ENCODE measurements at places on chromosomes 12 and 14.
A peak's percentile ranks its signal among the peaks of the same experiment; 100 is the strongest.

GRCh38 chr14:101201535-101202151, 298.1 kb upstream of the RTL1 start:
- DNase-seq, result no peak

GRCh38 chr14:20477211-20477876, 8.1 kb downstream of the PNP start:
- peak; percentile 65 for DNase-seq

GRCh38 chr12:24996102-24996797, 47.3 kb upstream of the BCAT1 start:
- no peak for DNase-seq

GRCh38 chr12:58424735-58425392, 483.5 kb downstream of the ATP23 start:
- no peak for DNase-seq

DNA sequence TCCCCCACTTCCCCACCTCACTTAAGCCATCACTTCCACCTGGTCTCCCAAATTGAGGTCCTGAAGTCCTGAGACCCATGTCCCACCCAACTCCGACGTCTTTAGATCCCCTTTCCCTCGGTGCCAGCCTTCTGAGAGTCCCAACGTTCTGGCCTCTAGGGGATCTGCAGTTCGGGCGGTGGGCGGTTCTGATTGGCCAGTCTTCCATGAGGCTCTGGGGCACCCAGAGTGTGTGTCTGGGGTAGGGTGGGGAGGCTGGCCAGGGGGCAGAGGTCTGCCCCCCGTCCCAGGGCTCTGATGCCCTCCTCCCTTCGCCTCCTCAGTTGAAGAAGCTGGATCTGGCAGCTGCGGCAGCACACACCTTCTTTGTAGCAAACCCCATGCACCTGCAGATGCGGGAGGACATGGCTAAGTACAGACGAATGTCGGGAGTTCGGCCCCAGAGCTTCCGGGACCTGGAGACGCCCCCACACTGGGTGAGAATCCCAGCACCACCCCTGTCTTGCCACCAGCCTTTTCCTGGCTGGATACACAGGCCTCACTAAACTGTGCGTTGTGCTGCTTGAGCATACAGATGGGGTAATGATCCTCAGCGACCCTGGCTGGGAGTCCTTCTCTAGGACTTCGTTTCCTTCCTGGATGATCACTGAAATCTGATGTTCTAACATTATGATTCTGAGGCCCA, 1.5 kb downstream of the P3H3 start:
- DNase-seq, result peak; percentile 76

DNA sequence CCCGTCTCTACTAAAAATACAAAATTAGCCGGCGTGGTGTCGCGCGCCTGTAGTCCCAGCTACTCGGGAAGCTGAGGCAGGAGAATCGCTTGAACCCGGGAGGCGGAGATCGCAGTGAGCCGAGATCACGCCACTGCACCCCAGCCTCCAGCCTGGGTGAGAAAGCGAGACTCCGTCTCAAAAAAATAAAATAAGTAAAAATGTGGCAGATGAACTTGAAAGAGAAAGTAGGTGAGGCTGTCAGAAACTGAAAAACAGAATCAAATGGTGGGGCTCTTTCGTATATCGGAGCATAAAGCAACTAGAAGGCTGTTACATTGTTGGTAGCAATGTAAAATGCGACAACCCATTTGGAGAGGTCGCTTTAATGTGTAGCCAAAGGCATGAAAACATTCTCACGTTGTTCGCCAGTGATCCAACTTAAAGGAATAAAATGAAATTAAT, 767 bp upstream of the CCNT1 start:
- no peak for DNase-seq

GRCh38 chr12:12792421-12792820, 7.0 kb downstream of the APOLD1 start:
- peak; percentile 73 for DNase-seq

DNA sequence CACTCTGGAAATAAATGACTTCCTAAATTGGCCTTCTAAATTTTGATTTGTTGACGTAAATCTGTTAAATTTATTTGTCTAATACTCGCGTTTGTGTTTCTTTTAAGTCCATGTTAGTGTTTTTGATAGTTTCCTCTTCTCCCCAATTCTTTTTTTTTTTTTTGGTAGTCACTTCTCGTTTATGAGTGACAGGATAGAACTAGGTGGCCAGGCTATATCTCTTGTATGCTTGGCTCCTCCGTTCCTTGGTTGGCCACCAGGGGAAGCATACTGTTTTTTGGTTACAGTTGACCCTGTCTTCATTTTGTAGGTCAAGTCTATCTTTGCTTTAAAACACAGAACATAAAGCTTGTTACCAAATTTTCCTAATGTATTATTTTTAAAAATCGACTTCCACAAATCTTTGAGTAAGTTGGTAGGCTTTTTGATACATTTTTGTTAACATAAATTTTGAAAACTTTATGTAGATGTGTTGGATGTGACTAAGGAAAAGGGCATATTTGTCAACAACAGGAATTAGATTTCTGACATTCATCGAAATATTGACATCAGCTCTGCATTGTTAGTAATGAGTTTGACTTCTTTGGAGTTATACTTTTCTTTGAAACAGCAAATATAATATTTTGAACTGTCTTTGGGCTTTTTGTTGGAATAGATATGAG, 2.2 kb downstream of the RCOR1 start:
- DNase-seq, result peak; percentile 75

- DNase-seq, result no peak
Measured at GRCh38 chr12:41459111-41459905, 271.2 kb downstream of the PDZRN4 start.

GRCh38 chr14:59215322-59215721, 26.9 kb downstream of the DAAM1 start:
- DNase-seq, result no peak

DNA sequence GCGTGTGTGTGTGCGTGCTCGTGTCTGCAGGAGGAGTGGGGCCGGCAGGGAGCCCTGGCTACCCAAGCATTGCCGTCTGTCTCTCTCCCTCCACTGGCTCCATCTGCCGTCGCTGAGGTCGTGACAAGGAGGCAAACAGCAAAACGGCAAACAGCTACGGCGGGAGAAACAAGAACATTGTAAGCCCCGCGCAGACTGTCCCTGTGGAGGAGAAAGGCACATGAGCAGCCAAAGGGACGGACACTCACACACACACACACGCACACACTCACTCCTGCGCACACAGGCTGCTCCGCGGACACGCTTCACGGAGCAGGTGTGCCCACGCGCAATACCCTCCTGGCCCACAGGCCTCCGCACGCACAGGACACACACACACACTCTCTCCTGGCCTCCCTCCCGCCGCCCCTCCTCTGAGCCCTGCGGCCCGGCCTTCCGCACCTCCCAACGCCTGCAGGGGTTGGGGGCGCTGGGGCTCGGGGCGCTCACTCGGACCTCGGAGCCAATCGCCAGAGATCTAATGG, 905 bp downstream of the CISTR start:
- DNase-seq, result peak; percentile 57

GRCh38 chr12:26046203-26046602, 78.6 kb downstream of the BHLHE41 start:
- DNase-seq, result no peak

GRCh38 chr12:31591380-31591901, 505 bp upstream of the DENND5B start:
- peak; percentile 73 for DNase-seq

GRCh38 chr12:105820429-105821125, 318.2 kb downstream of the NUAK1 start:
- DNase-seq, result no peak

GRCh38 chr12:57891542-57892228, 45.2 kb upstream of the CTDSP2 start:
- no peak for DNase-seq

GRCh38 chr12:72264548-72265175, 7.5 kb upstream of the TRHDE start:
- peak; percentile 23 for DNase-seq

DNA sequence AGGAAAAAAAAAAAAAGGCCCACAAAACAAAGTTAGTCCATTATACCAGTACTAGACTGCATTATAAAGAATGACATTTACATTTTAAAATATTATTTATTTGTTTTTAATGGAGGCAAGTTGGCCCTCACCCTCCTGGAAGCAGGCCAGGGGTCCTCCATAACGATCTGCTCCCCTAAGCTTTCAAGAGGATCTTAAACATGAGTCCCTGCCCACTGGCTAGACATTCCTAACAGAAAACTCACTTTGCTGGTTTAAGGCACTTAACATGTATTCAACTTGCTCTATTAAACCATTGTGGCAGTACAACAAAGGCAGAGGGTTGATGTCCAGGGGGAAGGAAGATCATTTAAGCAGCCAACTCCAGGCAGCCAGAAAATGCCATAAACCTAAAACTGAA, 111.4 kb downstream of the STXBP6 start:
- DNase-seq, result no peak

GRCh38 chr12:122961531-122962329, 4.5 kb downstream of the ABCB9 start:
- no peak for DNase-seq

- no peak for DNase-seq
Measured at GRCh38 chr14:93078870-93079269, 36.9 kb downstream of the ITPK1 start.

DNA sequence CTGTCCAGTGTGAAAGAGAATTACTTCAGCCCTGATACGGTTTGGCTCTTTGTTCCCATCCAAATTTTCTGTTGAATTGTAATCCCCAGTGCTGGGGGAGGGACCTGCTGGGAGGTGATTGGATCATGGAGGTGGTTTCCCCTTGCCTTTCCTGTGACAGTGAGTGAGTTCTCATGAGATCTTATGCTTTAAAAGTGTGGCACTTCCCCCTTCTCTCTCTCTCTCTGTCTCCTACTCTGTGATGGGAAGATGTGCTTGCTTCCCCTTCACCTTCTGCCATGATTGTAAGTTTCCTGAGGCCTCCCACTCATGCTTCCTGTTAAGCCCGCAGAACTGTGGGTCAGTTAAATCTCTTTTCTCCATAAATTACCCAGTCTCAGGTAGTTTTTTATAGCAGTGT, 5.5 kb upstream of the SLC15A5 start:
- no peak for DNase-seq

- peak; percentile 23 for DNase-seq
Measured at GRCh38 chr12:82797480-82797879, 110.8 kb downstream of the TMTC2 start.

- no peak for DNase-seq
Measured at GRCh38 chr12:12147111-12147510, 76.4 kb downstream of the BCL2L14 start.

DNA sequence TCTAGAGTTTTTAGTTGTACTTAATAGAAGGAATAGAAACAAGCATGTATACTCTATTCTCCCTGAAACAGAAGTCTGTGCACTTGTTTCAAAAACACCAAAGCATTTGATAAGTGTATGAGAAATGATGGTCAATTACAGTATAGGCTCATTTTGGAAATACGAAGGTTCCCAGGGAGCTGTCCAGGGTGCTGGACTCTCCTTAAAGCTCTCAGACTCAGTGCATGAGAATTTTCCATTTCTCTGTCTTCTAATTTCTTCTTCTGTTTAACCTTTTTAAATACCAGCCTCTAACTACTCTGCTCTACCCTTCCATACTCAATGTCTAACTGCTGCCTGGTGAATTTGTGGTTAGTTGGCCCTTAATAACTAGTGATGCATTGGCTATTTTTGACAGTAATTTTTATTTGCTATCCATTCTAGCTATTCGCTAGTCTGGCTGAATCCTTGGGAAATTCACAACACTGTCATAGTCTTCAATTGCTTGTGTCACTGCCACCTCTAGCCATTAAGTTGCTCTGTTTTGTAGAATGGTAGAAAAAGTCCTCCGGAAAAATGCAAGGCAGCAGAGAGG, 229.2 kb downstream of the NRXN3 start:
- DNase-seq, result no peak

DNA sequence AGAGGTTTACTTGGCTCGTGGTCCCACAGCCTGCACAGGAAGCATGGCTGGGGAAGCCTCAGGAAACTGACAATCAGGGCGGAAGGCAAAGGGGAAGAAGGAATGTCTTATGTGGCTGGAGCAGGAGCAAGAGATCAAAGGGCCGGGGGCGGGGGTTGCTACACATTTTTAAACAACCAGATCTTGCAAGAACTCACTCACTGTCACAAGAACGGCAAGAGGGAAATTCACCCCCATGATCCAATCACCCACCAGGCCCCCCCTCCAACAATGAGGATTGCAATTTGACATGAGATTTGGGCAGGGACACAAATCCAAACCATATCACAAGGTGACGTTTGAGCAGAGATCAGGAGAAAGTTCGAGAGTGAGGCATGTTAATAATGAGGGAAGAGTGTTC, 163.7 kb upstream of the RPH3A start:
- no peak for DNase-seq

DNA sequence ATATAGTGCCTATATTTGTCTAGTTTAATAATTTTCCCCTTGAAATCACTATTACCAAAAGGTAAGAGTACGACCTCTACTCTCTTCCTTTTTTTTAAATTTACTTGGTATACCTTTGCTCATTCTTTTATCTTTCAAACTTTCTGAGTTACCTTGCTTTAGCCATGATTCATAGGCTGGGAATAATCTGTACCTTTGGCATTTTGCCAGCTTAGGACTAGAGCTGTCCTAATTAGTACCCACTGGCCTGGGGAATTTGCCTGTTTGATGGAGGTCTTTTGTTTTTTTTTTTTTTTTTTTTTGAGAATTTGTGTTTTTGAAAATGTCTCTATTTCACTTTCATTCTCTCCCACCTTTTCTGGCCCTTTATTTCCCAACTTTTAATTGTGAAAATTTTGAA, 8.7 kb upstream of the SLC4A8 start:
- no peak for DNase-seq

DNA sequence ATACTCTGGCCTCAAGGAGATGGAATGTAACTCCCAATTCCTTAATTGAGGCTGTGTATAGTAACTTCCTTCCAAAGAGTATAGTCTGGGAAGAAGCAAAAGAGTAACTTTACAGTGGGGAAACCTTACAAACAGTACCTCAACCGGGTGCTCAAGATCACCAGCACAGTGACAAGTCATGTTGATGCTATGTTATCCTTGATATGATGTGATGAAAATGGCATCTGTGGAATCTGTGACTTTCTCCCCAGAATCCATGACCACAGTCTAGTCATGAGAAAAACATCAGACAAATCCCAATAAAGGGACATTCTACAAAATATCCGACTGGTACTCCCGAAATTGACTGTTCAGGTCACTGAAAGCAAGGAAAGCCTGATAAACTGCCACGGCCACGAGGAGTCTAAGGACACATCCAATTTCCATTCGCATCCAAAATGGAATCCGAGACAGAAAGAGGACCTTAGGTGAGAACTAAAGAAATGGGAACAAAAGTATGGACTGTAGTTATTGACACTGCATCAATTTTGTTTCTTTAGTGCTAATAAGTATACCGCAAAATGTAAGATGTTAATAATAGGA, 97.3 kb upstream of the FRMD6 start:
- no peak for DNase-seq

- no peak for DNase-seq
Measured at GRCh38 chr14:89576960-89577359, 159.9 kb upstream of the FOXN3 start.

DNA sequence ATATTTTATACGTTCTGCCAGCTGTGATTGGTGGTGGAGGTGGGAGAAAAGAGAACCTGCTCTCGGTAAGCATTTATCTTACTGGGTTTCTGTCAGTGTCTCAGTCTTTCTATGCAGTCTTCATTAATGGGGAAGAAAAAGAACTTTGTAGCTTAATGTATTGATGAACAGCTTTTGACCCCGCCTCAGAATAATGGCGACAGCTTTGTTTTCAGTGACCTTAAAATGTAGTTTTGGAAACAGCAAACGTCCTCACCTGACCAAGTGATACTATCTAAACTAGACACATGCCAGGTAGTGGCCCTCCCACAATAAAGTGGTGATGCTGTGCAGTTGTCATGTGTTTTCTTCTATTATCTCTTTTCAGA, 1.4 kb downstream of the DACT1 start:
- no peak for DNase-seq
